ENCODE measurements at places on chromosomes 4 and X. TPM values are rescaled to one million over a fixed set of nuclear protein-coding genes. Genes with fewer than 3 reads are reported as not detected.

The ATP2B3 gene
- total RNA-seq: 68.0 TPM

The BEX5 gene
- 3.6 TPM for total RNA-seq

The ARX gene
- total RNA-seq: 0.98 TPM

GRCh38 chrX:79147477-79147876 lies 3.0 kb downstream of the GPR174 start:
- no peak overlapping the region for H3K27ac ChIP-seq
- no peaks in the 10 kb centered on the region for H3K4me1 ChIP-seq
- no peak overlapping the region for H3K4me3 ChIP-seq
- H3K36me3 ChIP-seq: no peaks in the 10 kb centered on the region

GRCh38 chrX:140190441-140191108 lies 225.3 kb upstream of the CXorf66 start:
- no peaks in the 10 kb centered on the region for H3K36me3 ChIP-seq
- H3K4me3 ChIP-seq: no peak overlapping the region
- DNase-seq: no peak
- H3K4me1 ChIP-seq: no peaks in the 10 kb centered on the region
- H3K27ac ChIP-seq: no peak overlapping the region

- H3K4me3 ChIP-seq: no peak overlapping the region
- H3K27me3 ChIP-seq: peaks cover 2% of the 10 kb centered on the region
- H3K27ac ChIP-seq: no peak overlapping the region
- no peaks in the 10 kb centered on the region for H3K36me3 ChIP-seq
- DNase-seq: no peak
Observed at GRCh38 chrX:40495659-40496058, 85.1 kb upstream of the ATP6AP2 start.

DNA sequence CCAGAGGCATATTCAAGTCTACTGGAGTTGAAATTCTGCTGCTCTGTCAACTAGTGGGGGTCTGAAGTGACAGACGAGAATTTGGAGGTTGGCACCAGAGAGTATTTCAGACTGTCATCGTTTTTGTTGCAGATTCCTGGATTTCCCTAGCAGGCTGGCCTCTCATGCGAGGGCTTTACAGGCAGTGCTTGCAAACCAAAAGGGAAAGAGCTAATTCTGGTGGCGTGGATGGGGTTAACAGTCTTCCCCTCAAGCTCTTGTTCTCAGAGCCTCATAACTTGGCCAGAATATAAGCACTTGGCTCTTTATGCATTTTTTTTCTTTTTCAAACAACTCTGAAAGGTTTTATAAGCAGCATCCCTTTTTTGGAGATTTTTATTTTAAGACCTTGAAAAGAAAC lies at the start of gene SPARCL1:
SPARCL1 (minus strand) TSS at position 190 of the 400 bp plus-strand sequence. CDS start 29,802 bp downstream, outside the sequence.
- H3K27me3 ChIP-seq: no peaks in the 10 kb centered on the region
- no peak within 1 kb of the TSS for H3K4me3 ChIP-seq
- DNase-seq: no peak

The BRS3 gene
- not detected for total RNA-seq

DNA sequence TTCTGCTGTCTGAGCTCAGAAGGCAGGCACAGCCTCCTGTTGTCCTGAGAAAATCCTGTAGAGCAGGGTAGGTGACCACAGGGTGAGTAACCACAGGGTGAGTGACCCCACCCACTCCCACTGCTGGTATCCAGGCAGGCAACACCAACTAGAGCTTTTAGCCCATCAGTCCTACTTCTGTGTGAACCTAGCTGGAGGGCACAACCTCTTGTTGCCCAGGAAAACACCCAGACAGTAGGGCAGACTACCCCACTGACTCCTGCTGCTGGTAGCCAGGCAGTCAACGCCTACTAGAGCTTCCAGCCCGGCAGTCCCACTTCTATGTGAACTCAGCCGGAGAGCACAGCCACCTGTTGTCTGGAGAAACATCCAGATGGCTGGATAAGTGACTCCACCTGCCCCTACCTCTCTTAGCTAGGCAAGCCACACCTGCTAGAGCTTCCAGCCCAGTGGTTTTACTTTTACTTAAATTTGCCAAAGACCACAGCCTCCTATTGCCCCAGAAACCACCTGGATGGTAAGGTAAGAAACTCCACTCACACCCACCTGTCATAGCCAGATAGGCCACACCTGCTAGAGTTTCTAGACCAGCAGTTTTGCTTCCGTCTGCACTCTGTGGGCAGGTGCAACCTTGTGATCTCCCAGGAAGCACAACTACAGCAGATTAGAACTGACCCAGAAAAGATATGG lies 371.6 kb downstream of the INPP4B start:
- no peaks in the 10 kb centered on the region for H3K36me3 ChIP-seq
- no peak overlapping the region for H3K27ac ChIP-seq
- no peak for DNase-seq
- no peak overlapping the region for H3K4me3 ChIP-seq
- peaks cover 17% of the 10 kb centered on the region for H3K4me1 ChIP-seq

The PABPC1L2B gene
- 1.5 TPM for total RNA-seq

DNA sequence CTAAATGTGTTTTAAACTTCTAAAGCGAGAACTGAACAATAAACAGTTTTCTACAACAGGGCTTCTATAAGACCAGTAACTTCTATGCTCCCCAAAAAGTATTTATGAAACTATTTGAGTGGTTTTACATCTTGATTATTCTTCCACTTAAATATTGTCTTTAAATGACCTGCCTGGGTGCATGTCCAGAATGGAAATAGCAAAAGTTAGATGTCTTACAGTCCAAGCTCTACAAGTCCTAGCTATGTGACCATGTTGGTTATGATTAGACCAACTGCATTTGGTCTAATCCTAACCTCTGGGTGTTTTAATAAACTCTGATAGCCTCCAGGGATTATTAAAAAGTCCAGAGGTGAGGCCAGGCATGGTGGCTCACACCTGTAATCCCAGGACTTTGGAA lies 79.0 kb upstream of the ATXN3L start:
- no peaks in the 10 kb centered on the region for H3K36me3 ChIP-seq
- H3K27me3 ChIP-seq: peaks cover 3% of the 10 kb centered on the region
- H3K4me3 ChIP-seq: no peak overlapping the region
- no peak for DNase-seq
- peaks cover 7% of the 10 kb centered on the region for H3K4me1 ChIP-seq

GRCh38 chrX:3940000-3940610 lies 226.7 kb upstream of the PRKX start:
- no peak overlapping the region for H3K27ac ChIP-seq
- H3K27me3 ChIP-seq: no peaks in the 10 kb centered on the region
- H3K4me1 ChIP-seq: no peaks in the 10 kb centered on the region
- no peaks in the 10 kb centered on the region for H3K36me3 ChIP-seq
- no peak for DNase-seq
- no peak overlapping the region for H3K4me3 ChIP-seq

The OPRPN gene
- total RNA-seq: not detected

GRCh38 chr4:160701671-160702070 lies 1462.1 kb downstream of the FSTL5 start:
- H3K4me3 ChIP-seq: no peak overlapping the region
- no peaks in the 10 kb centered on the region for H3K4me1 ChIP-seq
- H3K36me3 ChIP-seq: no peaks in the 10 kb centered on the region
- H3K27me3 ChIP-seq: no peaks in the 10 kb centered on the region

The STPG2 gene
- total RNA-seq: 0.66 TPM

Measured in glutamatergic neuron (in vitro differentiated cells).